ENCODE measurements at places on chromosomes 11 and 22. TPM values are rescaled to one million over a fixed set of nuclear protein-coding genes. Genes with fewer than 3 reads are reported as not detected.

Gene GTSE1
- 32.0 TPM for total RNA-seq

Gene NOL12
- total RNA-seq: 28.2 TPM

Gene LARGE2
- total RNA-seq: 3.1 TPM

Gene KLHL35
- 1.3 TPM for total RNA-seq

Gene NLRP14
- not detected for total RNA-seq

Gene ANO9
- 1.5 TPM for total RNA-seq

Gene IL17REL
- 0.06 TPM for total RNA-seq

Gene KRTAP5-10
- not detected for total RNA-seq

Gene C11orf16
- total RNA-seq: not detected

Gene LRRC56
- 0.28 TPM for total RNA-seq

Gene FAM180B
- not detected for total RNA-seq

Gene DGAT2
- 1.7 TPM for total RNA-seq

Gene BIK
- 1.1 TPM for total RNA-seq

Gene DMC1
- 5.4 TPM for total RNA-seq

Gene CD248
- not detected for total RNA-seq

Gene GUCY1A2
- total RNA-seq: 0.06 TPM

Gene OR51E2
- not detected for total RNA-seq

Gene ADORA2A
- 0.69 TPM for total RNA-seq

Measured in A549 treated with ZK216348 at 1 μM for 4 hours (cell line).